ENCODE measurements at places on chromosomes 4 and X.

DNA sequence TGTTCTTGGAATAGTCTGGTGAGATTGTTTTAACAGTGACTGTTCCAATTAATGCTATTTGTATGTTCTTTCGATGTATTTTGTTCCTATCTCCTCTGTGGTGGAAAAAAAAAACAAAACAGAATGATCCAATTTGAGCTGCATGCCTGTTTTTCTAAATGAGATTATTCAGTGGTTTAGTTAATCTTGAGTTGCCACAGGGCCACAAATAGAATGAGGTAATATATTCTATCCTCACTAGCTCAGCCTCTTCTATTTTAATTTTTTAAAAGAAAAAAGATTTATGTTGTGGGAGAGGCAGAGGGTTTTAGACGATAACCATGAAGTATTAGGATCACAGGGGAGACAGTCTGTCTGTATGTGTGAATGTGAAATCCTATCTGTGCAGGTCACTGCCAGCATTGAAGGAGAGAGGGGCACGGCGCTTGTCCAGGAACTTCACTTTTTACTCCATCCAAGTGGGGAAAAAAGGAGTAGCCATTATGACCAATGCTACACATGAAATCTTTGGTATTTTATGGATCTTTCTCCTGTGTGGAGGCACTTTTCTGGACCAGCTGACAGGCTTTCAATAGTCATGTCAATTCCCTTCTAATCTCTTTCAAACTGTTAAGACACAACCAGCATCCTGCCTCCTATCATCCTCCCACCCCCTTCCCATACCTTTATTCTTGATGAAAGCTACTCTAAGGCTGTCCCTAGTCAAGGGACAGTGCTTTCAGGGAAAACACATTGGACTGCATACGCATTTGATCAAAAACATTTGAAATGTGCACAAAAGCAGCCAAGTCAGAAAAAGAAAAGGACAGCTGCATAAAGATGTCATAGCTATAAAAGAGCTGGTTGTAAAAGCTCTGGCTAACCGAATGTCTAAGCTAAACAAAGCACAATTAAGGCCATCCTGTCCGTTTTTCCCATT, 1063.8 kb upstream of the INTU start:
- no peak for DNase-seq

DNA sequence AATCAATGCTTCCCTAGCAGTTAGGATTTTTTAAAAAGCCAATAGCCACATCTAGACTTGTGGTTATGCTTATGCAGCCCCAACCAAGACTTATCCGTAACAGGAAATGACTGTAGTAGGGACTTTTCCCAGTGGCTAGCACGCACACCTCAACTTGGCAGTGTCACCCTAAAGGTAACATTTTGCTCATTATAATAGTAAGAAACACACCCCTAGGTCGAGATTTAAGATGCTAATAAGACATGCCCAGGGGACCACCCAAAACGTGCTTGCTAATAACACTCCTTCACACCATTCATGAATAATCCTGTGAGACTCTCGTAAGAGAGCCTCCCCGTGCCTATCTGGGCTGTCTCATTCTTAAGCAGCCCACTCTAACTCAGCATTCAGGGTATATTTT, 195.3 kb downstream of the CHIC1 start:
- DNase-seq = no peak

DNA sequence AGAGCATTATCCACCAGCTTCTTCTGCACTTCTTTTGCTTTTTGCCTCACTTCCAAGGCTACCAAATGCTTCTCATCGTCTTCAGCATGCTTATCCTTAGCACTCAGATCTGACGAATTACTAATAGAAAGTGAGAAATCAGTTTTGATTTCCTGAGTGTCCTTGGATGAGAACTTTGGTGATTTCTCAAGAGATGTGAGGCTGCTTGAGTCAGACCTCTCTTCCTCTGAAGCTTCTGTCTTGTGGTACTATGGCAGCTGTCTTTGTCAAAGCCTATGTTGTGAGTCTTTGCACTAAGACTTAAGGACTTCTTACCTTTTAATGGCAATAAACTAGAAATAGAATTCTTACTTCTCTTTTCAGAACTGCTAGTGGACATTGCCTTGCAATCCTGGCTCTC, 169.9 kb downstream of the CPE start:
- no peak for DNase-seq

GRCh38 chr4:83114576-83114975, at the start of gene PLAC8:
TSS of gene PLAC8 (minus strand) at chr4:83114729. CDS start at chr4:83107921, 6,808 bp downstream.
- DNase-seq = peak; percentile 89

- no peak for DNase-seq
Observed at GRCh38 chr4:152021788-152022438, 261.1 kb upstream of the GATB start.

- no peak for DNase-seq
Observed at GRCh38 chr4:23945451-23946017, 55.7 kb upstream of the PPARGC1A start.

- DNase-seq = no peak
Observed at GRCh38 chr4:137545461-137545861, 13.2 kb upstream of the PCDH18 start.

GRCh38 chr4:105622269-105622668, 69.8 kb downstream of the ARHGEF38 start:
- no peak for DNase-seq

DNA sequence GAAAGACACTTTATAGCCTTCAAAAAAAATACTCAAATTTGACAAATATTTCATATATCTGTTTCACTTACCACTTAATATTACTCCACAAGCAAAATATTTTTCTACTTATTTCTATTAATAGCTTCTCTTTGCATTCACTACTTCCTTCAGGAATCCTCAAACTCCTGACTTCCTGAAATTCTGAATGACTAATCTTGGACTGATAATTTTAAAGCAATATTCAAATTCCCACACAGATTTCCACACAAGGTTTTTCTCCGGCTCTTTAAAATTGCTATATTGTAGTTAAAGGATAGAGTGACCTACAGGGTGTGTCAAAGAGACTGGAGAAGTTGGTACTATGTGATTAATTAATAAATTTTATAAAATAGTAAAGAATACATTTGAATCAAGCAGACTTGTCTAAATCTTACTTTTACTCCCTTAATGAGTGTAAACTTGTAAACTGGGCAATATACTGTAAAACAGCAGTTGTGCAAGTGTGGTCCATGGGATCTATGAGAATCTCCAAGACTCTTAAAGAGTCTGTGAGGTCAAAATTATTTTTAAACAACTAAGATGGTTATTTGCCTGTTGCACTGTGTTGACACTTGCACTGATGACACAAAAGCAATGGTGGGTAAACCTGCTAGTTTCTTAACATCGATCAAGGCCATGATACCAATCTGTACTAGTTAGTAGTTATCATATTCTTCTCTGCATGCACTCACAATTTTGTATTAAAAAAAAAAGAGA, 44.5 kb downstream of the ANKRD17 start:
- no peak for DNase-seq

DNA sequence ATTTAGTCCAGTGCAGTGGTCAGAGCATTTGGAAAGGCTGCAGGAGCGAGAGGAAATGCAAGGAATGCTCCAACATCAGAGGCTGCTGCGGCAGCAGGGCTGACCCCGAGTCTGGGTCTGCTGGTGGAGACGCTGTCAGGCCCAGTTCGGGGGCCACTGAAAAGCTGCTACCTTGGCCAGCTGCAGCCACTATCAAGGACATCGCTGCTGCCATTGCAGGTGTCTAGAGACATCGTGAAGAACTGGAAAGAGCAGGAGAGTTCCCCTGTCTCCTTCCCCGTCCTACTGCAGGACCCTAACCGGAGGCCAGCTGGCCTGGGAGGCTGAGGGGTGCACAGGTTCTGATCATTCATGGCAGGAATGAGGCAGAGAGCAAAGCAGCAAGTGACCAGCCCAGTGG, 29.5 kb upstream of the GPR78 start:
- no peak for DNase-seq
